ENCODE measurements at places on chromosomes 1 and 21.

DNA sequence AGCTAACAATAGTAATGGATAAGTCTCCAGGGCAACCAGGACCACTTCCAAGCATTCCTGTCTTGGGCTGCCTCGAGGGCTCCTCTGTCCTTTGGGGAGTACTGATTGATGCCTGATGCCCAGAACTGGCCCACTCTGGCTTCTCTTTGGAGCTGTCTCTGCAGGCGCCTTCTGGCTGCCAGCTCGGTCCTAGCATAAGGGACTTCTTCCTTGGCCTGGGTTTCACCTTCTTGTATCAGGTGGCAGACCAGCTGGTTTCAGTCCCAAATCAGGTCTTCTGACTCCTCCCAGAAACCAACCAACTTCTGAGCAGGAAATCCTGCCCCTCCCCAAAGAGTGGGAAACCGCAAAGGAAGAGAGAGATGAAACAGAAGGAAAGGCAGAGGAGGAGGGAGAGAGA is 10.6 kb downstream of the G0S2 start:
- DNase-seq, result no peak

DNA sequence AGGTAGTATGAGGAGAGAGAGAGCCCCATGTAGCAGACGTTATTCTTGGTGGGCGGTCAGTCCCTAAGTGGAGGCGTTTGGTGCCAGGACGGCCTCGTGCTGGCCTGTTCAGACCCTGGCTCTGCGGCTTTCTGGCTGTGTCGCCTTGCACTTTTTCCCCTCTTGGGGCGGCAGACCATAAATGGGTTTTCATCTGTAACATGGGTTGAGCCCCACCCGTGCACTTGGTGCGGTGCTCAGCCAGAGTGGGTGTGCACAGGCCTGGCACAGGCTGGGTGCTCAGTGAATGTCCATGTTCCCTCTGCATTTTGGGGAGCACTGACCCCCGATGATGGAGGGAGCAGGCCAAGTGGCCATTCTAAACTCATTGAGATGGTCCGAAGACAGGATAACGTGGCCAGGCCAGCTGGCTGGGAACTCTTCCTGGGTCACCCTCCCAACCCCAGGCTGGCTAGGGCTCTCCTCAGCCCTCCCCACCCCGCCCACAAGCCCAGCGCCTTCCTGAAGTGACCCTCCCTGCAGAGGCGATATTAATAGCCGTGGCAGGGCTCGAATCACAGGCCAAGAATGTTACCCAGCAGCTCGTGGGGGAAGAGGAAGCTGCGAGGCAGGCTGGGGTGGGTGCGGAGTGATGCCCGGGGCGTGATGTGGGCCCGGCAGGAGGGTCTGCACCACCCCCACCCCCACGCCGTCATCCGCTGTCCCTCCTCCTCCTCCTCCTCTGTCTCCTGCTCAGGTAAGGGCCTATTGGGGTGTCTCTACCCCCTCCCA is 78.5 kb downstream of the ARHGEF10L start:
- no peak for DNase-seq

GRCh38 chr1:207440626-207441025 is 13.5 kb upstream of the CR2 start:
- no peak for DNase-seq

DNA sequence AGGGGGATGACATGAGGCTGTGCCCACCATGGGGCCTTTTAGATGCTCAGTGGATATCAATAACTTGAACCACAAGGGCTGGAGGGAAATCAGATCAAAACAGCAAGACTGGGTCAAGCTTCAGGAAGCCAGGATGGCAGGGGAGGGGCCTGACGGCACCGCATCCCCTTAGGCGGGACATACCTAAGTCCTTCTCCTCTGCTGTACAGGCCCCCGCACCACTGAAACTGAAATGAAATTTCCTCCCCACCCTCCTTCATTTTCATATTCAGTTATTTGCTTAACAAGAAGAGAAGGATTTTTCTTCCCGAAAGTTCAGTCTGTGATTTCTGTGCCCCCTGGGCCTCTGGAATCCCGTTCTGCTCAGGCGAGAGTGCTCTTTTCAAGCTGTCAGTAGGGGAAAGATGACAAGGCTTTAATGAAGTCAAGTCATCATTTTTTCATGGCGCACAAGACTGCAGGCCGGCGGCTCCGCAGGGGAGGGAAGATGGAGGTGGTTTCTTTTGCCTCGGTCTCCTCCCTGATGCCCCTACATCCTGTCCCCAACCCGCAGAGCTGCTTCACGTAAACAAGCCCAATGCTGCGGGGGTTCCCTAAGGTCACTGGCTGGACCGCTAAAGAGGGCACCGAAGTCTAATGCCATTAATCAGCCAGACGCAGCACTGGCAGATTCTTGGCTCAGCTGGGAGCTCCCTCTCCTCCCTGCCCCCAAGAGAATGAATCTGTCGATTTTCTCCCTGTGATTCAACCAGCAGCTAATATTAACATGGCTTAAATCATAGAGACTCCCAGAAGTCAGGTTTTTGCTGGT is 264.8 kb downstream of the C1orf94 start:
- no peak for DNase-seq

- no peak for DNase-seq
These were observed 68.2 kb upstream of the COL24A1 start for GRCh38 chr1:86224651-86225310.

- DNase-seq, result no peak
These were observed 4.8 kb downstream of the KCNA2 start for GRCh38 chr1:110601332-110601731.

GRCh38 chr1:184113251-184113650 is 61.7 kb downstream of the TSEN15 start:
- no peak for DNase-seq

DNA sequence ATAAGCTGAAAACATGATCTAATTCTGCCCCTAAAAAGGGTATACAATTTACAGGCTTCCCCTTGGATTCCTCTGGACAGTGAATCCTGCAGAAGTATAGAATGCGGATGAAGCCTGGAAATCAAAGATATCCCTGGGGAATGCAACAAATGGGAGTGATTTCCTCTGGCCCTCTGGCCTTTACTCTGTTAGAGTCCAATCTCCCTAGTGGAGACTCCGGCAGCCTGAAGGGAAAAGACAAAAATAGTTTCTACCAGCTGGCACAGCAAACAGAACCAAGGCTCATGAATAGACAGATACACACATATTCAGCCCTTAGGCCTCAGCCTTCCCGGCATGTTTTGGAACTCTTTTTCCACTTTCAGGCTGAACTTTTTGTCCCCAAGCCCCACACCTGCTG is 3.9 kb upstream of the LRRC52 start:
- no peak for DNase-seq

- no peak for DNase-seq
These were observed 6.7 kb upstream of the FAM167B start for GRCh38 chr1:32240140-32240951.

DNA sequence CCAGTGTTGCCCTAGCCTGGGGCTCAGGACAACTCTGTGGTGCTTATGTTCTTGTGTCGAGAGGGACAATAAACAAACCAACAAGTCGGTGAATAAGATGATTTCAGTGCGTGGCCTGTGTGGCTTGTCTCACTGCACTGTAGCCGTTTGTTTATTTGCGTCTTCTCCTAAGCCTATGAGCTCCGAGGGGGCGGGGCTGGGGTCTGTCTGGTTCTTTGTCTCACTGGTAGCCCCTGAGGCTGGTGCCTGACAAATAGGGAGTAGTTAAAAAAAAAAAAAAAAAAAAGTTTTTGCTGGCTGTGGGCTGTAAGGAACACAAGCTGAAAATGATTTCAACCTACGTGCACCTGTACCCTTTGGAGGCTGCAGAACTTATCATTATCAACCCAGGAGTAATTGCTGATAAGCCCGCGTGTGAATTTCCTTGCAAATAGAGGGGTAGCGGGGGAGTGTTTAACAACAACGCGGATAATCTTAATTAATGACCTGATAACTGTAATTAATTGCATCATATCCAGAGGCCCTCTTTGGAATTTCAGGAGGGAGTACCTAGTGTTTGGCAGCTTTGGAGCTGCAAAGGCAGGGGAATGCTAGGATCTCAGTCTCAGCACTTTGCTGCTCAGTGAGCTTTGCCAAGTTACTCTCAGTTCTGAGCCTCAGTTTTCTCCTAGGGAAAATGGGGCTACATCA is 925 bp upstream of the ARHGEF10L start:
- DNase-seq, result no peak

DNA sequence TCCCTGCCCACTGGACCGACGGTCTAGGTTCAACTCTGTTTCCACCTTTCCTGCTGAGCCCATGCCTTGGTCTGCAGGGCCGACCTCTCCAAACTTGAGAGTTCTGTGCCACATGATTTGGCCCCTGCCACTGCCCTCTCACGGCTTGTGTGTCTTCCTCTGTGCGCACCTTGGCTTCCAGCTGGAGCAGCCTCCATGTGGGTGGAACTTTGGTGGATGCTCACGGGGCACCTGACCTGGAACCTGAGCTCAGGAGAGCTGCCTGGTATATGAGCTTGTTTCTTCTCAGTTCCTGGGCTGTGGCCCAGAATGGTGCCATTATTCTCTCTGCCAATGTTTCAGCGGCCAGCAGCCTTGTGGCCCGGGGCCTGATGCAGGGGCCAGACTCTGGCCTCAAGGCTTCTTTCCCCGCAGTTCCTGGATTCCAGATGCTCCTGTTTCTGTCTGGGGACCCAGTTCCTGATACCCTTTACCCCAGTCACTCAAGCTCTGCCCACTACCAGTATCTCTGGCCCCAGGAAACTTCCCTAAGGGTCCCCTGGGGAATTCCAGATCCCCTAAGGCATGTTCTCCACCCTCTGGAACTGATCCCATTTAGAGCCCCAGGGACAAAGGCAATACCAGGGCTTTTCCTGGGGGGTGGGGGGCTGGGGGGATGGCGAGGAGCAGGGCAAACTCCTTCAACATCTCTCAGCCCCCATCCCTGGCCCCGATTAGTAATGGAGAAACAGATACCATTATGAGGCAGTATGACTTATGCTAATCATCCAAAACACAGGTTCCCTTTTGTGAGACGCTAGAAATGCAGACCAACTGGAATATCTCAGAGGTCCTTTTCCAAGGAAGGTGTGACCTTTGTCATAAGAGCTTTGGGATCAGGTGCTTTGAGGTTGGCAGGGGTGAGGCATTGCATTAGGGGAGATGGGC is 11.1 kb downstream of the QSOX1 start:
- no peak for DNase-seq

DNA sequence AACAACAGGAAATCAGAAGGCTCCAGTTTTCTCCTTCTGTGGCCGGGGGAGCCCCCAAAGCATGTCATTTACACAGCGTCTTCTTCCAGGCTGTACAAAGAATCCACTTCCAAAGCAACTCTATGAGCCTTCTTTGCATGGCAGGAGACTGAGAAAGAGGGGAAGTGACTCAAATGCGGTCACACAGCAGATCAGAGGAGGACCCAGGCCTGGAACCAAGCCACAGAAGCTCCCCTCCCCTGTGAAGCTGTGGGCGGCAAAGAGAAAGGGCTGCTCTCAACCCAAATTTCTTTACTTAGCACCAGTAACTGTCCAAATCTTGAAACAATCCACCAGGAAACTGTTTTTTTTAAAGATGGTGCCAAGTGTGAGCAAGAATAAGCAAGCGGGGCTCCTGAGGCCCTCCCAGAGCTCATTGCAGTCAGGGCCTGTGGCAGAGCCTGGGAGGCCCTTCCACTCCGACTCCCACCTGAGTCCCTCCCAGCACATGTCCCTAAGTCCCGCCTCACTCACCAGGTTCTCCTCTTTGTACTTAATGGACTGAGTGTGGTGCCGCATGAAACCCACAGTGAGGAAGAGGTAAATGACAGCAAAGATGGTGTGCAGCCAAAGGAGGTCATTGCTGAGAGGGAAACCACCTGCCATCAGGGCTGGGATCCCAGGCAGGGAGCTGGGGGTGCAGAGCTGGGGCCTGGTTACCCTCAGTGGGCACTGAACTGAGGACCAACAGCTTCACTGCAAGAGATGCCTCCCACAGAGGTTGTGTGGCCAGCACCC is 15.9 kb downstream of the TMEM63A start:
- DNase-seq, result no peak

DNA sequence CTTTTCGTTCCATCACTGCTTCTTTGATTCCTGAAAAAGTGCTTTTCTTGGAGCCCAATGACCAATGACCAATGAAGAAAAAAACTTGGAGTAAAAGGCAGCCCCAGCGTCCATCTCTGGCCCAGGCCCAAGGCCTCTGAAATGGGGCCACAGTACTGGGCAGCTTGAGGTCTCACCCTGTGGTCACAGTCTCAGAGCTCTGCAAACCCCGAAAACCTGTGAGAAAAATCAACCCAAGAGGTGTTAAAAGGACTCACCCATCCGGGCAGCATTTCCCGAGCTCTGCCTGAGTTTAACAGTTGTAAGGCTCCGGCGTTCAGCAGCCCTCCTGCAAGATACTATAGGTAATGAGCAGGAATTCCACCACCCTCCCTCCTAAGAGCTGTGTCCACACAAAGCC is 2.1 kb upstream of the EFHD2 start:
- no peak for DNase-seq

GRCh38 chr1:154962795-154963330 is 1.3 kb upstream of the PYGO2 start:
- no peak for DNase-seq

DNA sequence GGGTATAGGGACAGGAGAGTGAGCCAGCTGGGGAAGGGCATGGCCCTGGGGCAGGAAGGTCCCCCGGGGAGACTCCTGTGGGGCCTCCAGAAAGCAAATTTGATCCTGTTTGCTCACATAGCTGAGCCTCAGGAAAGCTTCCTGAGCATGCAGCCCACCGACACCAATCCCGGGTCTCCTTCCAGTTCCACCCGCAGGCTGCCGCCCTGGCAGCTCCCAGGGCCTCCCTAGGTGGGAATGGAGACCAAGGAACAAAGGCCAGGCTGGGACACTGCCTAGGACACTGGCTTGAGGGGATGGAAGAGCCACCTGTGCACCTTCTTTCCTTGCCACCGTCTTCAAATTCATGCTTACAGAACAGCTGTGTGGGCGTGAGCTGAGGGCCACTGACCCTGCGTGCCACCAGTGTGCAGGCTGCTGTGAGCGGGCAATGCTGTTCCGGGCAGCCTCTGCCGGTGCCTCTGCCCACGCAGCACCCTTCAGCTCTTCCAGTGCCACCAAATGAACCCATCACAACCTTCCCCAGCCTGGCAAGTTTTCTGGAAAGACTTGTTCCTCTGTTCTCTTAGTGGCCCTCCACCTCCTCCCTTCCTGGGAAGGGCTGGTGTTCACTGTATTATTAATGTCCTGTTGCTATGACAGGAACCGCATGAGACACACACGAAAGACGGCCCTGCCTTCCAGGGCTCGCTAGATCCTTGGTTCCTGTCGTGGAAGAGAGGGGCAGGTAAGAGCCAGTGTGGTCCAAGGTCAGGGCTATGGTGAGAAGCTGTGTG is 53.6 kb downstream of the ACBD3 start:
- DNase-seq, result peak; percentile 95

DNA sequence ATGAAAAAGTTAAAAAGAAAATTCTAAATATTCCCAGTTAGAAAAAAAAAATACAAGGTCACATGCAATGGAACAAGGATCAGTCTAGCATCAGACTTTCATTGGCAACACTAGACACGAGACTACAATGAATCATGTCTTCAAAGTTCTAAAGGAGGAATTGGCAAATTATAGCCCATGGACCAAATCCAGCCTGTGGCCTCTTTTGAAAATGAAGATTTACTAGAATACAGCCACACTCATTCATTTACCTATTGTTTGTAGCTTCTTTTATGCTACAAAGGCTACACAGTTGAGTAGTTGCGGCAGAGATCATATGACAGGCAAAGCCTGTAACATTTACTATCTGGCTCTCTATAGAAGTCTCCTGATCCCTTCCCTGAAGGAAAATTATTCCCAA is 71.4 kb downstream of the MRPL39 start:
- DNase-seq, result no peak

GRCh38 chr1:98420376-98421084 is 241.0 kb upstream of the SNX7 start:
- no peak for DNase-seq

GRCh38 chr1:111045033-111045722 is 81.5 kb upstream of the LRIF1 start:
- peak; percentile 87 for DNase-seq
